ENCODE measurements at places on chromosomes 2 and 18. TPM values are rescaled to one million over a fixed set of nuclear protein-coding genes. Genes with fewer than 3 reads are reported as not detected.

TMEM247 gene
- total RNA-seq = not detected

ABCG8 gene
- 0.27 TPM for total RNA-seq

SEC11C gene
- 36.0 TPM for total RNA-seq

KCNS3 gene
- 4.6 TPM for total RNA-seq

CAPG gene
- 6.3 TPM for total RNA-seq

PPM1G gene
- total RNA-seq = 37.5 TPM

LRRC30 gene
- not detected for total RNA-seq

MC2R gene
- not detected for total RNA-seq

GPR75 gene
- total RNA-seq = 20.9 TPM
